Kasumi-1 (cell line): ENCODE measurements at places on chromosomes 2 and 18.

DNA sequence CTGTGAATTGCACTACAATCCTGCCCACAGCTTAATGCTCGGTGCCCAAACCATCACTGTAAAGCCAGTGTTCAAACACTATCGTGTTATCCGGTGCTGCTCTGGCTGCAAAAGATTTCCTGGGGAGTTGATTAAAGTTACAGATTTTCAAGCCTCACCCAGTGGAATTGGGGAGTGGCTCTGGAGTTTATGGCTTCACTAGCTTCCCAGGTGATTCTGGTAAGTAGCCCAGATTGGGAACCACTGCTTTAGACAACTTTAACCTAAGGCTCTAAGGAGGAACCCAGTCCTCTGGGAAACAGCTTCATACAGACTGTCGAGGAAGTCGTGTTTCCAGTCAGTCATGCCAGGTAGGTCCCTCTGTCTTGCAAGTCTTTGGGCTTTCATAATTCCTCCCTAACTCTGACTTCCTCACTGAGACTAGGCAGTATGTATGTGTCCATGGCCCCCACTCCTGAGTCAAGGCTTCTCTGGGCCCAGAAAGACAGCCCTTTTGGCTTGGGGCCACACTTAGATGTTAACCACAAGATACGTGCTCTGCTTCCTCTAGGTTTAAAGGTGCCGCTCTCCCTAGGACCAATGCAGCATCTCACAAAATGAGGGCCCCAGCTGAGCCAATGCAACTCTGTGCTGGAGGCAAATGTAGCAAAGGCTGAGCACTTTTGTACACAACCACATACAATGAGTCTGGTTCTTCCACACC is 299.7 kb downstream of the PRKCE start:
- DNase-seq: no peak

- no peak for DNase-seq
Observed at GRCh38 chr2:213007290-213007838, 144.0 kb downstream of the IKZF2 start.

GRCh38 chr2:227340106-227340505 is 15.1 kb downstream of the MFF start:
- DNase-seq: no peak

DNA sequence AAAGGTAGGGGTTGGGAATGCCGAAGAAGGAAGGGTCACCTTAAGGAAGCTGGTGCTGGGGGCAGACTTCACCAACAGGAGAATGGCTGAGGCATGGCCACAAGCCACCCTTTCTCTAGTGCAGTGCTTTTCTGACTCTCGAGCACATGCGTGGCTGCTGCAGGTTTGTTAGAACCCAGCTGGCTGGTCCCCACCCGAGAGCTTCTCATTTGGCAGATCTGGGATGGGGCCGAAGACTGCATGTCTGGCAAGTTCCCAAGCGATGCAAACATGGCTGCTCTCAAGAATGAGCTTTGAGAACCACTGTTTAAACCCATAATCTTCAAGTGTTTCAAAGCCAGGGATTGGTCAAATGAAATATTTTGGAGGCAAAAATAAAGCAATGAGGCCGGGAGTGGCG is 63.2 kb downstream of the LONRF2 start:
- no peak for DNase-seq

- no peak for DNase-seq
Observed at GRCh38 chr2:170229744-170230143, 51.8 kb downstream of the MYO3B start.

GRCh38 chr2:50018292-50018691 is 864.0 kb upstream of the FSHR start:
- no peak for DNase-seq

- no peak for DNase-seq
Observed at GRCh38 chr18:28108254-28108653, 68.7 kb downstream of the CDH2 start.

- DNase-seq: no peak
Observed at GRCh38 chr18:25058521-25058920, 293.4 kb downstream of the ZNF521 start.

DNA sequence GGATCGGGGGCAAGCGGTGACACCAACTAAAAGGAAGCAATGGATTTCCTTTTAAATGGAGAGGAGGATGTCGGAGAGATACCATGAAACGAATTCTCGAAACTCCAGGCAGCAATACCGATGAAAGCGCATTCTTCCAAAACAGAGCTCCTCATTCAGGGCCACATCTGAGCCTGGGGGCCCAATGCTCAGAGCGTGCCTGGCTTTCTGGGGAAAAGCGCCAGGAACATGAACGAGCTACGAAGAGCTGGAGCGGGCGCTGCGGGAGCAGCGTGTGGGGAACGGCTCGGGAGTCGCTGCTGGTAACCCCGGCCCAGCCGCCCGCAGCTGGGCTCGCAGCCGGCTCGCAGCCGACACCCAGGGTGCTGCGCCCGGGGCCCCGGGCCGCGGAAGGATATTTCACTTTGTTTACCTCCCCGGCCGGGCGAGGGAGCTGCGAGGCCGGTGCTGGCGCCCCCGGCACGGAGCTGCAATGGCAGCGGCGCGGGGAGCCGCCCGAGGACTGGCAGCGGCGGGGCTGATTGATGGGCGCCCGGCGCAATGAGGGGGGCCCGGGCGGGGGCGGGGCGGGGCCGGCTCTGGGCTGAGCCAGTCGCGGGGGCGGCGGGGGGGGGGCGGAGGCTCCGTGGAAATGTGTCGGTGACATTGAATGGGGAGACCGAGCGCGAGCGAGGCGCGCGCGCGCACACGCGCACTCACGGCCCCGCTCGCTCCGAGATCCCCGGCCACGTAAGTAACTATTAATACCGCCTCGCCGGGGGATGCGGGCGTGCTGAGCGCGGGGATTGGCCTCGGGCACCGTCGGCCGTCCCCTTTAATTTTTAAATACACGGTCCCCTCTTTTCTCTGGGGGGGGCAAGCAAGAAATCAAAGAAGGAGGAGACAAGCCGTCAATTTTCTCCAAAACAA is at the start of gene TRIB2:
TSS of gene TRIB2 (plus strand) at position 655 of the 909 bp plus-strand sequence. CDS start 1,372 bp downstream, outside the sequence.
- peak; percentile 73 for DNase-seq

- no peak for DNase-seq
Observed at GRCh38 chr2:201285499-201285898, 25.2 kb downstream of the CASP8 start.

DNA sequence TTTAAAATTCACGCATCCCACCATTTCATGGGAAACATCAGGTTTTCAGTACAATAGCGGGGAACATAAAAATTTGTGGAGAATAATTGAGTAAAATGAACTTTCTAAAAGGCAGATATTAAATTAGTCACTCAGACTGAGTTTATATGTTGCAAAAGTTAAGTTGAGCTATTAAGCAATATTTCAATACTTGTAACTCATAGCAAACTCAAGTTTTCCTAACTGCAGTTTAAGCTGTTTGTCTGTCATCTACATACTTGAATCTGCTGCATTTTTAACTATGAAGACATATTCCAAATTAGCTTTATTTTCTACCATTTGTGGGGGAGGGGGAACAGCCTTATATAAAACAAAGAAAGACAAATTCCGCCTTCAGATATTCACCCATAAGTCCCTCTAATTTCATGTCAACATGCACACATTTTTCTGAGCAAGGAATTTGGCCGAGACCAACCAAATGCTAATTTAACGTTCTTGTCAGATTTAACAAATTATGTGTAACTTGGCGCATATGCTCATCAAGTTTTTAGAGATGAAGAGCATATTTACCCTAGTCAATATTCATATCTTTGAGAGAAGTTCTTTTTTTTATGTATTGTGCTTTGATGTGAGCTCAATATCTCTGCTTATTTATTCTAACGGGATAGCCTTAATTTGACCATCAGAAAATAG is 462.9 kb downstream of the TXNL1 start:
- no peak for DNase-seq

DNA sequence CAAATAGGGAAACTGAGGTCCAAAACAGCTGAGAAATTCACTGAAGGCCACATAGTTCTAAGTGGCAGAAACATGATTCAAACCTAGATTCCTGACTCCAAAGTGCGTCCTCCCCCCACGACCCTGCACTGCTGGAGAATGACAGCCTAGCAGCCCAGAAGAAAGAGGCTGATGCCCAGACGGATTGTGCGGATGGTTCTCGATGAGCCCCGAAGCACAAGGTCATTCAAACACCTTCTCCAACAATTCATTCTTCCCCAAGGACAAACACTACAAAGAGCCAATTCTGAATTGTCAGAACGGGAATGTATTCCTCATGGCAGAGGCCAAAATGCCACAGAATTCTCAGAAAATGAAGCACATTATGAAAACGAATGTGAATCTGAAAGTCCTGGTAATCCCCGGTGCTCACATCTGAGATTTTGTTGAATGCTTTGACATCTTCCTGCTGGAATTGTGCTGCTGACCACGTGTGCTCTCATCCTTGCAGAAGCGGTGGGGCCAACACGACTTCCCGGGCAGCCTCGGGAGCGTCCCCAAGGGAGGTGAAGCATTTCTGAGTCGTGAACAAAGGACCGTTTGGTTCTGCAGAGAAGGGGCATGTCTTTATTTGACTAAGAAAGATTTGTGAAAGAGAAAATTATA is 337.0 kb downstream of the EIPR1 start:
- DNase-seq: no peak

DNA sequence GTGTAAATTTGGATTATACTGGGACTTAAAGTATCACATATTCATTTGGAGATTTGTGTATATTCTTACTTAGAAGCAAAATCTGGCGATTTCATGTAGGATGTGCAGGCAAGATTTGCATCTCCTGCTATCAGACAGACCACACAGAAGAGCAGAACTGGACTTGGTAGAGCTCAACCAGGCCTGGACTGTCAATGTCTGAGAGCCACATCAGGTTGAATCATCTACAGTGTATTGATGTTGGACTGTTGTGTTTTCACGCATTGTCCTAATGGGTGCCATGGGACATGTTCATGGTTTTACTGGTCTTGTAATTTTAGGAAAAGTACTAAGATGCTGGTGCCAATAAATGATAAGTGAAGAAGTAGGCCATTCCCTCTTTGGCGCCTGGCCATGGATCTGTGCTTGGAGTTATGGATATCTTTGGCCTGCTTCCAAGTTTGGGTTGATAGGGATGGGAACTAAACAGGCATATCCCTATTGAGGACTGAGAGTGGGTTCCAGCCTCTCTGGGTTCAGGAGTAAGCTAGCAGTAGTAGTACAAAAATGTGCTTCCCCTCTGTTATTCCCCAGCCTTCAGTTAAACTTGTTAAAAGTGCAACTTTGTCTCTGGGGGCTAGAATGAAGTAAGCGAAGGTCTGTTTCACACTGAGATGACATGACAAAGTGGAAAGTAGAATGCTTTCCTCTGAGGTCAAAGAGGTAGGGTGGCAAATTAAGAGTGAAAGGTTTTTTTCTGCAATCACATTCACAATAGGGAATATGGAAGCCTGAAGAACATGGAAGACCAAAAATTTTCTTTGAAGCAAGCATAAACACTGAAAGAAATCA is 49.2 kb upstream of the NEMP2 start:
- no peak for DNase-seq

DNA sequence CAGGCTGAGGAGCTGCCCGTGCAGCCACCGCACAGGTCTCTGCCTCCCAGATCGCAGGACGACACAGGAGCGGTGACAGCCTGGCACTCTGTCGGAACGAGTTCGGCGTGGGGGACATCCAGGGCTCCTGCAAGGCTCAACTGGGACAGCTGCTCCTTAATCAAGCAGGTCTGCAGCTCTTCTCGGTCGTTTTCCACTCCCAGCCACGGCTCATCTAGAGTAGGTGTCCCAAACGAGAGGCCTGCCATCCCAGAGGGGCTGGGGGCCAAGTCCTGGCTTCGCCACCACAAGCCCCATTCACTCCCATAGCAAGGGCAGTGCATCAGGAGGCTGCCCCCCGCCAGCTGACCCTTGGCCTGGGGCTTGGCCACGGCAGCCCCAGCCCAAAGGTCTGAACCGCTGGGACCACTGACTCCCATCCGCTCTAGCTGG is 22.5 kb downstream of the PASK start:
- DNase-seq: no peak

DNA sequence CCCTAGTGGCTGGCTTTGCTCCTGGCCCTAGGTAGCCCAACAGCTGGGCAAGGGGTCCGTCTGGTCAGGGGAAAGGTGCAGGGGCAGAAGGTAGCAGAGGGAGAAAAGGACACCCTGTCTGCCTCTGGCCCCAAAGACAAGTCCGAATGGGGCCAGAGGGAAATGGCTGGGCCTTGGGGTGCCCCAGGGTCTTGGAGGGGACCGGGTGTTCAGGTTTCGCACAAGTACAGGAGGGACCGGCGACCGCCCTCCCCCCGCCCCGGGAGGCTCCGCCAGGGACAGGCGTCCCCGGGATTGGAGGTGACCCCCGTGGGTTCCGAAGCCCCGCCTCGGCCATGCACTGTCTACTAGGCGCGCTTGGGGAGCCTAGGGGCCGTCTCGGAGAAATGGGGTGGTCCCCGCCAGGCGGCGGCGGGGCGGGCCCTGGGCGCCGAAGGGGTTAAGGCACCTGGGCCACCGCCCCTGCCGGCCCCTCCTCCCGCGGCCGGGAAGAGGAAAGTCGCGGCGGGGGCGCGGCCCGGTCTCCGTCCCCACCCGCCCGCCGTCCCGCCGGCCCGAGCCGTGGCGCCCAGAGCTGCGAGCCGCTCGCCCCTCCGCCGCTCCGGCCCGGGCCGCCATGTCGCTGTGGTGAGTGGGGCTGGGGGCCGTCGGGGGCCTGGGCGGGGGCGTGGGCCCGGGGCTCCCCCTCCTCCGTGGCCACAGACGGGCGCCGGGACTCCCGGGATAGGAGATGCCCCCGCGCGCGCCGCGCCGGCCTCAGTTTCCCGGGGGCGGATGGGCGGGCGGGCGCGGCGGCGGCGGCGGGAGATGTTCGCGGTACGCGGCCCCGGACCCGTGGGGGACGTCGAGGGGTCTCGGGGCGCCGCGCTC is at the start of gene B3GNT7:
TSS of gene B3GNT7 (plus strand) at position 523 of the 870 bp plus-strand sequence. CDS start at position 617, 94 bp downstream.
- no peak for DNase-seq

- no peak for DNase-seq
Observed at GRCh38 chr2:19490846-19491435, 132.5 kb upstream of the OSR1 start.

GRCh38 chr2:207239754-207240494 is 74.2 kb upstream of the KLF7 start:
- no peak for DNase-seq

- no peak for DNase-seq
Observed at GRCh38 chr2:13308989-13309388, 592.3 kb downstream of the TRIB2 start.

GRCh38 chr2:55416786-55417568 is 2.7 kb downstream of the CCDC88A start:
- peak; percentile 15 for DNase-seq

DNA sequence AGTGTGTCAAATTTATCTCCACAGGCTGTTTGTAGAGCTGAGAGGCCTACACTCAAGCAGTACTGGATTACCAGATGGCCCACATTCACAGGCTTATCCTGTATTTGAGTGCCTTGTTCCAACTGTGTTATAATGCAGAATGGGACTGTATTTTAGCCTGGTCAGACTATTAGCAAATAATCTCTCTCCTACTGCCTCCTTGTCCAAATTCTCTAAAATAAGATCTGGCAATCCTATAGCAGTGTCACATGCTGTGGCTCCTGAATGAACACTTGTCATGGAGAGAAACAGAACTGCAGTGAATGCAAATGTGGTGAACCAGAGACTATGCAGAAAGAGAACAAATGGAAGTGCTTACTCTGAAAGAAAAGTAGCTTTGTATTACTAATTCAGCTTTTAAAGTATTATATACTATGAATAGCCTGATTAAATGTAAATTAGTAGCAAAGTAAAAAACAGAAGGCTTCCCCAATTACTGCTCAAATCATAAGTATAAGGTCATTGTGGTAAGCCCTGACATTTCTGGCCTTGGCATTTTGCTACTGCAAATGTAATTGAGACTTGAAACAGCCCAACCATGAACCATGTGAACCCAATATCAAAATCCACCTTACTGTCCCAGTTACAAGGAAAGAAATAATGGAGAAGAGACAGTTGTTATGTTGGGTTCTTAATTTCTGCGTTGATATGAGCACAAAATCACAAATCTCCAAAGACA is 80.0 kb downstream of the MAP4K3 start:
- no peak for DNase-seq
